ENCODE measurements at places on chromosomes 11 and 22.

DNA sequence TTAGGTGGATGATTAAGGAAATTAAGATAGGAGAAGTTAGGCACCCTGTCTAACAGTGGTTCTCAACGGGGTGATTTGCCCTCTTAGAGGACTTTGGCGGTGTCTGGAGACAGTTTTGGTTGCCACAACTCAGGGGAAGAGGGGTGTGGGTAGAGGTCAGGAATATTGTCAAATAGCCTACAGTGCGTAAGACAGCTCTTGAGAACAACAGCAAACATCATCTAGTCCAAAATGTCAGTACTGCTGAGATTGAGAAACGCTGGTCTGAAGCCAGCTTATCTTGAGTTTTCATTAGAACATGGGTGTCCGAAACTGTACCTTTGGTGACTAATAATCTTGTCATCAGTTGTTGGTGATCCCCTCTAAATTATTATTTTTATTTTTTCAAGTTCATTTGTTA is 38.4 kb downstream of the CECR2 start:
- DNase-seq: no peak

DNA sequence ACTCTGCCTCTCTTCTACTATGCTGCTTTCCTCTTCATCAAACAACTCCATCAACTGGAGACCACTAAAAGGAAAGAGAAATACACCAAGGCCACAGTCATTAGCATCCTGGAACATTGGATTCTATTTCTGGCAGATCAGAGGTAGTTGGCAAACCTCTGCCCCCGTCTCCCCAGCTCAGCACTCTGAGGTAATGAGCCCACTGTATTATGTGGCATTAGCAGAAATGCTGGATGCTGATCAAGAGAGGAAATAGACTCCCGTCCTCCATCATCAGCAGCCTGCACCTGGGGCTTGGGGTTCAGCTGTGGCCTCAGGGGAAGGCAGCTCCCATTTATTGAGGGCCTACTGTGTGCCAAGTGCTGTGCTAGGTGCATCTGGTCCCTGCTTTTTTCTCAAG is 9.0 kb upstream of the RASD2 start:
- DNase-seq: no peak

DNA sequence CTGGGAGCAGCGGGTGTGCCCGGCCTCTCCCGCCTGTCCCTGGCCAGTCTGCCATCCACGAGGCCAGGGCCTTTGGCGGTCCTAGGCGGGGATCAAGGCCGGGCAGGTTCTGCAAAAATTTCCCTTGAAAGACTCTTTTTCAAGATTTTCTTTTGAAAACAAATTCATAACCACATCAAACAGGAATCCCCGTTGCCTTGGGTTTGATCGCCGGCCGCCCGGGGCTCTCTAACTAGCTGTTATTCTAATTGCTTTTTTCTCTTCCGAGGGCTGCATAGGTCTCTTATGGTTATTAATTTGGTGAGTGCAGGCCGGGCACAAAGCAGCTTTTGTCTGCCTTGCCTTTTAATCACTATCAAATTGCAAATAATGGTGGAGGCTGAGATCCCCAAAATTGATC is 42.0 kb downstream of the CDKN1C start:
- DNase-seq: no peak

GRCh38 chr22:27836181-27836580 is 34.6 kb upstream of the MN1 start:
- no peak for DNase-seq

DNA sequence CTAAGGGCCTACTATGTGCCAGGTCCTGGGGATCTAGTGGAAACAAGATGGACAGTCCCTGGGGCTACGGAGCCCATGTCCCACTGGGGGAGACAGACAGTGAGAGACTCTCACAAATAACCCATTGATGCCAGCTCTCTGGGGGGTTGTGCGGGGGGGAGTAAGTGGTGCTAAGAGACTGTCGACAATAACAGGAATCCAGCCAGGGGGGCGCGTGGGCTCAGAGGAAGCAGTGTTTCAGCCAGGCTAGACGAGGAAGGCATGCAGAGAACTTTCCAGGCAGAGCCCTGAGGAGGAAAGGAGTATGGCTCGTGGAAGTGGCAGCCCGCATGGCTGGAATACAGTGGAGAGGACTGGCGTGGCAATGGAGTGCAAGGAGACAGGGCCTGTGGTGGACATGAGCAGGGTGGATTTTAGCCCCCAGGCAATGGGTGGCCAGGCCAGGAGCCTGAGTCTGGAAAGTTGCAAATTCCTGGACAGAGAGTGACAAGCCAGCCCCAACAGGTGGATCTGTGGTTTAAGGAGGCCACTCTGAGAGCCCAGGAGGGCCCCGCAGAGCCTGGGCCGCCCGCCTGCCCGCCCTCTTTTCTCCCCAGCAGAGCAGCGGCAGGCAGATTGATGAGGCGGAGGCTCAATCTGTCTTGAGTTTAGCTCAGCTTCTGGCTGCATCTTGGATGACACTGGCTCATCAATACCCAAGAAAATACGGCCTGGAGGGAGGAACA is 40.0 kb upstream of the TCF20 start:
- DNase-seq: no peak

DNA sequence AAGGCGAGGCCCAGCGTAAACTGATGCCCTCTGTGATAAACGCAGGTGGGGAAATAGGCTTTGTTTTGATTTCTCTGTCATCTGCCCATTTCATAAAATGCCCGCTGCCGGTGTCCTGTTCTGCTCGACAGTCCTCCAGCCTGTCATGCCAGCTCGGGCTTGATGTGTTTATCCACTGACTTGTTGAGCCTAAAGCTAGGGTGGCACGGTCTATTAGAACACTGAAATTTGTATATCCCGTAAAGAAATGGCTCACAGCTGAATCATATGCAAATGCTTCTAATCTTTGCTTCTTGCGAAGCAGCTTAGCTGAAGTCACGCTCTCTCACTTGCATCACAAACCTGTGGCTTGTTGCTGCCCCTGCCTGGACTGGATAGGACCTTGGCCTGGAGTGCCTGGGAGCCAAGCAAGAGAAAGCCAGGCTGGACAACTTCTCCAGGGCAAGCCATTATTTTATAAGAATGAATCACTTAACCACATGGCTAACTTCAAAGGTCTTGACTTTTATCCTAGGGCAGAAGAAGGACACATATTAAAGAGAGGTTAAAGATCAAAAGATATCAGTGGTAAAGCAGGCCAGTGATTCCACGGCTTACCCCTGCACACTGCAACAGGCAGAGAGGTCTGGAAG is 33.1 kb downstream of the EHF start:
- DNase-seq: peak; percentile 77

- no peak for DNase-seq
Observed at GRCh38 chr11:116814502-116814901, 8.6 kb downstream of the APOA4 start.

- DNase-seq: no peak
Observed at GRCh38 chr11:10891151-10891720, 33.4 kb upstream of the ZBED5 start.

- no peak for DNase-seq
Observed at GRCh38 chr11:34565417-34566207, 52.0 kb upstream of the ELF5 start.

- DNase-seq: no peak
Observed at GRCh38 chr11:115182282-115182955, 321.8 kb downstream of the CADM1 start.

DNA sequence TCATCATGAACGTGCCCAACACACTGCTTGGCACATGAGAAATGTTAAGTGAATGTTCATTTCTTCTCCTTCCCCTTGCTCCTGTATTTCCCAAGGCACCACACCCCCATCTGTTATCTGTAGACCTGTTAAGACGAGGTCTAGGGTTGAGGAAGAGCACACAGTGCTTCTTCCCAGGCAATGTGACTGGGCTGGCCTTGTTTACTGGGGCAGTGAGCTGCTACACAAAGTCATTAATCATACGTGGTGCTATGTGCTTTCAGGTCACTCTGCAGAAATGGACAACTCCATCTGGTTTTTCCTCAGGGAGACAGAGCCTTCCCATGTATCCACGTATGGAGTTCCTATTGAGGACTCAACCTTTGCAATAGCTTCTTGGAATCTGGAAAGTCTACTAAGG is 118.7 kb downstream of the KCNC1 start:
- DNase-seq: no peak

GRCh38 chr11:8229299-8230177 is 34.1 kb downstream of the LMO1 start:
- DNase-seq: peak; percentile 61
